ENCODE measurements at places on chromosomes 12 and 14. TPM values are rescaled to one million over a fixed set of nuclear protein-coding genes. Genes with fewer than 3 reads are reported as not detected.

GRCh38 chr14:76755610-76756370 is 5.5 kb upstream of the VASH1 start:
- no peak for DNase-seq

- peak; percentile 90 for DNase-seq
Observed at GRCh38 chr12:57089271-57090245, 644 bp downstream of the NAB2 start.

DNA sequence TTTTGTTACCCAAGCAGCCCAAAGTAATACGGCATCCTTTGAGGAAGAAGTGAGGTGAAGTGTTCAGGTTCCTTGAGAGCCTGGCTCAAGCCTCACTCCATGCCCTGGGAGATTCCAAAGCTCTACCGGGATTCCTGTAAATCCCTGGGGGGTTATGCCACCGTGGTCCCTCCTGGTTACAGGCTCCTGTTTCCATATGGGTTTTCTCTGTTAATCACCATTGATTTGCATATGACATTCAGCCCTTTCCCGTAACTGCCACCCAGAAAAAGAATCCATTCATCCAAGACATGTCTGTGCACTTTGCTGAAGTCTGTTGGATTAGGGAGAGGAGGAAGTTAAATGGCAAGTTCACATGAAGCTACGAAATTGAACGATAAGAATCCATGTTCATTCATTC is 27.9 kb upstream of the CCDC60 start:
- no peak for DNase-seq

DNA sequence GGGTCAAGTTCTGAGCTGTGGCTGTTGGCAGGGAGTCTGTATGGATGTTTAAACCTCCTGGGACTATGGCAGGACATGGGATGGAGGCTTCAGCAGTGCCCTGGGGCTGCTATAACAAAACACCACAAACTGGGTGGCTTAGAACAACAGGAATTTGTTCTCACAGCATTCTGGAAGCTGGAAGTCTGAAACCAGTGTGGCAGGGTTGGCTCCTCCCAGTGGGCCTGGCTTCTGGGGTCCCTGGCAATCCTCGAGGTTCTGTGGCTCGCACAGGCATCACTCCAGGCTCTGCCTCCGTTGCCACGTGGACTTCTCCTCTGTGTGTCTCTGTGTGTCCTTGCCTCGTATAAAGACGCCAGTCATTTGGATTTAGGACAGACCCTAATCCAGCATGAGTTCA is 39.9 kb downstream of the FZD10 start:
- DNase-seq: no peak

NTS gene
- 0.65 TPM for total RNA-seq

DNA sequence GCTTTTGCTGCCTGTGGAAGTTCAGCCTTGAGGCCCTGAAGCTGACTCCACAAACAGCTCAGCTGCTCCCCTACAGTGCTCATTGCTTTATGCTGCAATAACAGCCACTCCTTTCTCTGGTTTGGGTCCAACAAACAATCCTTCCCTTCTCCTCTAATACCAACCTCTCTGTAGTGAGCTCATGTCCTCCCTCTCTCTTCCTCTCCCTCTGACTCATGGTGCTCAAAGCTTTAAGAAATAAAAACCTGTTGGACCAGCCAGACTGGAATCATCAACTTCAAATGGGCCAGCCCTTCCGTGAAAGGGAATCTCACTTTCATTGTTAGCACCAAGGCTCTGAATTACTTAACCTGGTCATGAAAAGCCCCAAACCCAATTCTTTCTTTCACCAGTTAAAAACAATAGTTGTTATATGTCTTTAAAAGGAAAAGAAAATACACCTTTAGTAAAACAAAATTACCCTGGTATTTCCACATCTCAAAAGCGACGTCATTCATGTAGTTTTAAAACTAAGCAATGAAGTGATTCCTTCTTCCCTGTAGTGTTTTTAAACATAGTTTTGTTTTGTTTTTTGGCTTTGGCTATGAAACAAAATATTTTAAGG is 126.4 kb downstream of the DUSP6 start:
- peak; percentile 23 for DNase-seq

- no peak for DNase-seq
Observed at GRCh38 chr12:68904351-68904962, 28.5 kb downstream of the CPM start.

GRCh38 chr12:64057706-64058105 is 164.4 kb downstream of the KICS2 start:
- no peak for DNase-seq

- DNase-seq: no peak
Observed at GRCh38 chr12:4217091-4217490, 56.5 kb upstream of the CCND2 start.

DNA sequence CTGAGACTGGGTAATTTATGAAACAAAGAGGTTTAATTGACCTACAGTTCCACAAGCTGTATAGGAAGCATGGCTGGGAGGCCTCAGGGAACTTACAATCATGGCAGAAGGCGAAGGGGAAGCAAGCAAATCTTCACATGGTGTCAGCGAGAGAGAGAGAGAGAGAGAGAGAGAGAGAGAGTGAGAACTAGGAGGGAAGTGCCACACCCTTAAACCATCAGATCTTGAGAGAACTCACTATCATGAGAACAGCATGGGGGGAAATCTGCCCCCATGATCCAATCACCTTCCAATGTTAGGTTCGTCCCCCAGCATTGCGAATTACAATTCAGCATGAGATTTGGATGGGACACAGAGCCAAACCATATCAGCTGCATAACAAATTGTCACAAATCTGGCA is 96.7 kb downstream of the CHST11 start:
- no peak for DNase-seq

KLRC2 gene
- not detected for total RNA-seq

DNA sequence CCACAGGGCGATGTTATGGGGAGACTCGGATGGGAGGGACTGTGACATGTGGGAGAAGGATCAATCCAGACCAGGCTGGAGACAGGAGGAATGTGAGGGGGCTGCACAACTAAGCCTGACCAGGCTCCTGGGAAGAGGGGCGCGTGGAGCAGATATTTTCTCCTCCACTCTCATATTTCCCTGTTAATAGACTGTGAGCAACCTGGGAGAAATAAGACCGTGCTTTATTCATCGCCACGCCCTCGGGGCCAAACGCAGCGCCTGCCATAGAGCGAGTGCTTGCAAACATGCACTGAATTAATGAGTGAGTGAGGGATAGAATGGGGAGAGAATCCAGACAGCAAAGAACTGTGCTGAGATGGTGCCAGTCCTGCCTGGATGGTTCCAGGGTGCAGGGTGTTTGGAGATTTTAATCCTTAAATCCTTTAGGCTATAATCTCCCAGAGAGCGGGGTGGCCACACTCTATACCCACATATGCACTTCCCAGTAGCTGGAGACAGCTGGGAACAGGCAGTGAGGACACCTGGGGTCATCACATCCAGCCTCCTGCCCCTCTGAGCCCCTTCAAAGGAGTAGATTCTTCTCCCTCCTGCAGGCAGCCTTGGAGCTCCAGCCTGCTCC is 13.6 kb upstream of the FAIM2 start:
- no peak for DNase-seq

GRCh38 chr12:93273834-93274564 is 103.7 kb upstream of the NUDT4 start:
- no peak for DNase-seq

DNA sequence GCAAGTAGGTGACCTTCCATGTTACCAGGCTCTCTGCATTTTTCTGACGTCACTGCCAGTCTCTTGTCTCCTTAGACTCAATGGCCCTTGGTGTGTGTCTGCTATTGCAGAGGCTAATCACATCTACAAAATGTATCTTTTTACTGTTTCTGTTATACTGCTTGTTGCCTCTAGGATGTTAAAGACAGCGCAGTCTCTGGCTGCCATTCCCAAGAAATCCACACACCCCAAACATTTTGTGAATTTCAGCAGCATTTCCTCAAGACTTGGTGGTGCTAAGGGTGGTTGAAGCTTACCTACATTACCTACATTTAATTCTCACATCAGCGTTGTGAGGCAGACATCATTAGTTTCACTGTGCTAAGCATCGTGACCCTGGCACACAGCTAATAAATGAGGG is 87.2 kb downstream of the C12orf75 start:
- DNase-seq: no peak

DNA sequence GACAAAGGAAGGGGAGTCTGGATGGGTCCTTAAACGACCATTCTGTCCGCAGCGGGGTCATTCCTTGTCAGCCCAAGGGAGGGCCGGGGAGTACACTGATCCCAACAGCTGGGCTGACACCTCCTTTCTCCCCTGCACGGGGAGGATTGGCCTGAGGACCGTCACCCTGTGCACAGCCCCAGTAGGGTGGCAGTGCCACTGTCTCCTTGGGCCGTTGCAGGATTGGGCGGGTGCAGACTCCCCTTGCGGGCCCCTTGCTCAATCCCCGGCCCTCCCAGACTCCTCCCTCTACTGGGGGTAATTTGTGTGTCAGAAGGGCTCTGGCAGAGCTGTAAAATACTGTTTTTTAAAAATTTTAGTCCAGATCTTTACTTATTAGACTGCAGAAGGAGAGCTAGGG is 12.6 kb upstream of the AMN start:
- no peak for DNase-seq

CTSG gene
- total RNA-seq: 2.4 TPM

GRCh38 chr12:4289998-4290790 is 16.6 kb downstream of the CCND2 start:
- no peak for DNase-seq

HECTD1 gene
- total RNA-seq: 178 TPM

DNA sequence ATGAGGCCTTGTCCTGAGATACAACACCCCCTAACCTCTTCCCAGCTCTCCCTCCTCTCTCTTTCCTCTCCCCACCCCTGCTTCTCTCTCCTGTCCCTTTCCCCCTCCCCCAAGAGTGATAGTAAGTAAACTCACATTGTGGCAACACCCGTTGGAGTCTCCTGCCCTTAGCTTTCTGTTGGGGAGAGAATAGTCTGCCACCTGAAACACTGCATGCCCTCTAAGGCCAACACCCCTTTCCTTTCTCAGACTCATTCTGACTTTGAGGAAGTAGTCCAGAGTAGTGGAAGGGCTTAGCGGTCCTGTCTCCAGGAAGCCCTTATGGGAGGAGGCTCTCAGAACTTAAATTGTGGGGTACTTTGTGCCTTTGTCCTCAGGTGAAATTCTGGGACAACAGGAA is 95.2 kb downstream of the PRKCH start:
- no peak for DNase-seq

DNA sequence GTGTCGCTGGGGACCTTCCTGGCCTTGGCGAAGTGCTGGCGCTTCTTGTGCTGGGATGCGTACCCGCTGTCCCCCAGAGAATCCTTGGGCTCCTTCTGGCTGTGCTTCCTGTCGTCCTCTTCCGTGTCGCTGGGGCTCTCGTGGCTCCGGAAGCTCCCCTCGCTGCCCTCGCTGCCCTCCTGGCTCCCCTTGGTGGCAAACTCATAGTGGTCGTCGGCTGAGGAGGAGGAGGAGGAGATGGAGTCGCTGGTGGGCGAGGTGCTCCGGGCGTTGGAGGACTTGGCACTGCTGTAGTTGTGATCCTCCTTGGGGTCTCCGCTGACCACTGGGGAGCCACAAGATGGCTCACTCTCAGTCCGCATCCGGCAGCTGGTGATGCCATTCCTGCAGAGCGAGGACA is 254.4 kb downstream of the FOXN3 start:
- no peak for DNase-seq

SVOP gene
- 0.12 TPM for total RNA-seq

DNA sequence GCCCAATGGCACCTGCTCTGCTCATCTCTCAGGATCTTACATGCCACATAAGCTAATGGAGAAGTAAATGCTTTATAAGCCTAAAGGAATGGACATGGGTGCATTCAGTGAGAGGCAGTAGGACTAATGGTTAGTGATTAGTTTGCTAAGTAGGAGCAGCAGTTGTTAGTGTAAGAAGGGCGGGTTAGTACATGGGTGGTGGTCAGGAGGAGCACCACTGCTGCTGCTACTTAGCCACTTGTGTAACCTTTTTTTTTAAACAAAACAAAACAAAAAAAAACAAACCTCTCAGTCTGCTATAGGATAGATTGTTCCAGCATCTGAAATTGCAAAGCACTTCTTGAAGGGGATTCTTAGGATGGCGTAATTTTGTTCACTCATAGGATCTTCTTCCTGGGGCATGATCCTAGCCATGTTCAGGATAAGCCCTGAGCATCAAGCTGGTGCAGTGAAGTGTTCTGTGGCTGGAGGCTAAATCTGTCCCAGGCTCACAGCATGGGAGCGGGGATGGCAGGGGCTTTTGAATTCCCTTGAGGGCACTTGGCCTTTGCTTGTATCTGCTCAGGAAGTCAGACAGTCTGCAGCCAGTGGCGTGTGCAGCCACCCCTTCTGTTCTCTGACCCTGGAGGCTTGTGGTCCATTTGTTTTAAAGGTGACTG is 63.6 kb downstream of the CHST11 start:
- no peak for DNase-seq

DNA sequence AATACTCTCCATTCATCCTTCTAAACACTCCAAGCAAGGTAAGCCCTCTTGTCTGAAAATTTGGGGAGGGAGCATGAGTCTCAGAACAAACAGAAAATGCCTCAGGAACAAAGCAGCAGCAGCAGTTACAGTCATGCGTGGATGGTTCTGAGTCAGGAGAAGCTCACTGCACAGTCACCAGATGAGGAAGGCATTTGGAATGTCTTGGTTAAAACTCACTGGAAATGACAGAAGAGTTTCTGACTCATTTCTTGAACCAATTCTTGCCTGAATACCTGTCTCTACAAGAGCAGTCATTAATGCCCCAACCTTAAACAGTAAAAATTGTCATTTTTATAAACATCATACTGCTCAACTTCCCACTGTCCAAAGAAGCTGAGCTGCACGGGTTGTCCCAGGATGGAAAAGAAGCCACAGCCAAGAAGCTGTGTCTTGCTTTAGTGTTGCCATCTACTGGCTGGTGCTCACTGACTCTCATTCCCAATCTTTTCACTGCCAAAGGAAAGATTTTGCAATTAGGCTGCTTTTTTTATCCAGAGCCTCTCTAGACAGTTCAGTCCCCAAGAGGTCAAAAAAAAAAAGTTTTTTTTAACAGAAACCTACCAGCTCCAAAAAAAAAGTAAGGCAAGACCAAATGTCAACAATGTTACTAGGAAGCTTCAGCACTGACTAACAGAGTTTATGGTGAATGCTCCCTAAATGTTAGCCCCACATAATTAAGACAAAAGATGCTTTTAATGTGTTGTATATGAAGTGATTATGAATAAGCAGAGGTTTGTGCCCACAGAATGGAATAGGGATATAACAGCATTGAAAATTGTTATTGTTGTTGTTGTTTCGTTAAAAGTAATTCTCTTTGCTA is 40.4 kb downstream of the KICS2 start:
- peak; percentile 47 for DNase-seq

Data from left cardiac atrium (tissue), 4 donors.